Femur (tissue), 1 donor: ENCODE measurements at places on chromosomes 3 and 15.

- no peak for DNase-seq
Observed at GRCh38 chr3:157508461-157508860, 5.2 kb upstream of the VEPH1 start.

GRCh38 chr3:170476291-170476690 lies 57.6 kb downstream of the CLDN11 start:
- DNase-seq, result no peak

GRCh38 chr15:39100106-39100660 lies 480.7 kb upstream of the THBS1 start:
- DNase-seq, result no peak

GRCh38 chr15:100762913-100763834 lies 116.5 kb upstream of the ALDH1A3 start:
- no peak for DNase-seq

DNA sequence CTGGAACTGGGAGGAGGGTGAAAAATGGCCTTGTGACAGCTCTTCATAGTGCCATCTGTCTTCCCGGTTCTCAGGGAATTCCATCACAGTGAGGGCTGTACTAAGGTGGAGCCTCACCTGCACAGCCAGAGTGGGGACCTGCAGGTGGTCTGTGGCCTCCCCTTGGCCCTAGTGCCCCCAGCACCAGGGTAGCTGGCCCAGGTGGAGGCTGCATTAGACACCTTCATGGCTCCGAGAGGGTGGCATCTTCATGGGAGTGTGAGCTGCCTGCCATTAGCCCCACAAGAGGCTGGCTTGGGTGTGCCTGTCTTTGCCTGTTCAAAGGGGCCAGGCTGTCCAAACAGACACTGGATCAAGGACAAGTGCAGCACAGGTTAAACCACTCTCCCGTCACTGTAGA lies 95.5 kb upstream of the PRR23E start:
- no peak for DNase-seq

DNA sequence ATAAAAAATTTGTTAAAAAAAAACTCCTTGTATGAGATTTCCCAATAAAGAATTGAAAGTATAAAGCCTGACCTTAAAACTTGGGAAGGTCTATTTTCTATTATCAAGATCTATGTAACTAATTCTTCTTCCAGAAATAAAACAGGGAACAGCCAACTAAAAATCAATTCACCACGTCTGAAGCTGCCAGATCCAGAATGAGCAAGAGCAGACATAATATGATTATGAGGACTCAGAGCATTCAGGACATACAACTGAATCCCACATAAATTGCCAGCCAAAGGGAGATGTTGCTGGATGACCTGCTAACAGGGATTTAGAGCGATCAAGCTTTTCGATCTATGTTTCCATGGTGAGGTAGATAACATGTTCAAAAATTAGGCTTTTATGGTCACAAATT lies 1151.3 kb upstream of the CADM2 start:
- DNase-seq, result no peak

GRCh38 chr15:75182187-75183131 lies 19.2 kb upstream of the C15orf39 start:
- no peak for DNase-seq

GRCh38 chr15:55897560-55898336 lies 95.7 kb downstream of the NEDD4 start:
- DNase-seq, result peak; percentile 45

GRCh38 chr15:70866982-70867641 lies 13.2 kb upstream of the LARP6 start:
- DNase-seq, result no peak

GRCh38 chr3:46812237-46812791 lies 50.9 kb downstream of the MYL3 start:
- DNase-seq, result peak; percentile 82

- DNase-seq, result no peak
Observed at GRCh38 chr15:29102911-29103823, 166.5 kb downstream of the NSMCE3 start.

DNA sequence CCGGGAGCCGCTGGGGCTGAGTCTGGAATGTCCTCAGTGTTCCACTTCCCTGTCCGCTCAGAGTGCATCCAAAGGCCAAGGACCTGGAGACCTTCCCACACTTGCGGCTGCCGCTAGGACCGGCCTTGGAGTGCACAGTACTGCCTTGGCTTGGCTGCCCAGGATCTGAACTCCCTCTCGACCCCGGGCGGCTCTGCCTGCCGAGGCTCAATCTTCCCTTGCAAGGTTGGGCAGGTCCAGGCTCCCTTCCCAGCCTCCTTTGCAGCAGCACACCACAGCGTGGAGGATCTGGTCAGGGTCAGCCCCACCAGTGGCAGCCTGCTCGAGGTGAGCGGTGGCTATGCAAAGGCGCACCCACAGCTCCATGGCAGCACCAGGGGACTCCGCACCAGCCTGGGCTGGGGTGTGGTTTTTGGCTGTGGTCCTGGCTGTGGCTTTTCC lies 69.2 kb downstream of the PLXNA1 start:
- DNase-seq, result peak; percentile 84

GRCh38 chr15:69080295-69081248 lies 66.1 kb downstream of the NOX5 start:
- peak; percentile 59 for DNase-seq

DNA sequence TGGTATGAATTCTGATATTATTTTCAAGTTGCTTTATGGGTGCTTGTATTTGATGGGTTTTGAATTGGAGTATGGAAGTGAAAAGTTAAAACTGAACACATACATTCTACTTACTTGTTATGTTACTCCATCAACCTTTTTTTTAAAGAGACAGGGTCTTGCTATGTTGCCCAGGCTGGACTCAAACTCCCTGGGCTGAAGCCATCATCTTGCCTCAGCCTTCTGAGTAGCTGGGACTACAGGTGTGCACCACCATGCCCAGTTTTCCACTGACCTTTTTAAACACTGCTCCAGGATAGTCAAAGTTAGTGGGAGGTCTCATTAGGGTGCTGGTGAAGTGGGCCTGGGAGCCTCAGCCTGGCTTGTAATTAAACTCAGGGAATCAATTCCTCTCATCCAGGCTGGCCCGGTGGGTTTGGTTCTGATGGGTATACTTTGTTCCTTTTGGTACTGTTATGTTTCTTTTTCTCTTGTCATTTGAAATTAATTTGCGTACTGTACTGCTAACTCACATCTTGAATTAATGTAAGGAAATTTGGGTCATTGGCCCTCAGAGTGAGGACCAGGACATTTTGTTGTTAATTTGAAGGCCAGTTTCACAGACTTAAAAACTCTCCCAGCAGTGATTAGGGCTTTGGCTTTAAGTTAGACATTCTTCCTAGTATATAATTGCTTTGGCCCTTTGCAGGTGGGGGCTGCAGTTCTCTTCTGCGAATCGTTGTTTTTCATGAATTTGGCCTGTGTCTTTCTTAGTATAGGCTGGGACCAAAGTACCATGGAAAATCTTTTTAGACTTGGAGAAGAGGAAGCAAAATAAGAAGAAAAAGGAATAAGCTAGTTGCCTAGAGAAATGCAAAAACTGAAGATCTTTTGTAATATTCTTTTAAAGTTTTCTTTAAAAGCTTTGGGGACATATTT lies 66.9 kb downstream of the FNDC3B start:
- no peak for DNase-seq

GRCh38 chr3:32352563-32352962 lies 39.1 kb upstream of the CMTM7 start:
- no peak for DNase-seq

DNA sequence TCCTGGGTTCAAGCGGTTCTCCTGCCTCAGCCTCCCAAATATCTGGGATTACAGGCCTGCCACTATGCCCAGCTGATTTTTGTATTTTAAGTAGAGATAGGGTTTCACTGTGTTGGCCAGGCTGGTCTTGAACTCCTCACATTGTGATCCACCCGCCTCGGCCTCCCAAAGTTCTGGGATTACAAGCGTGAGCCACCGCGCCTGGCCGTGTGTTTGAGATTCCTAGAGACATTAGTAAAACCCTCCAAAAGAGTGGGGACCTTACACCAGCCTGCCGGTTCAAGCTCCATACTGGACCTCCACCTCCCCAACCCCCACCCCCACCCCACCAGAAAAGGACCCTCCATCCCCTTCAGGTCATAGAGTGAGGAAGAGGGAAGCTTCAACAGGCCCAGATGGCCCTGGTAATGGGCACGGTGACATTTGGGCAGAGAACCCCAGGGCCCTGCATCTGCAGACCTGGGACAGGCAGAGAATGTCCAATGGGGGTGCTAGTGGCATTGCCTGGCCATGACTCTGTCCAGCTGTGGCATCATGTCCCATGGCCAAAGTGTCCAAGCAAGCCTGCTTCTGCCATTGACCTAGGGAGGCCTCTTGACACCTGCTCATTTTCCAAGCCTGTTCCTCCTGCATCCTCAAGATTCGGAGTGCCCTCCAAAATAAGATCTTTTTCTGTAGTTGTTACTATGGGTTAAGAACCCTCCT lies 108.9 kb upstream of the KLF13 start:
- DNase-seq, result no peak

- no peak for DNase-seq
Observed at GRCh38 chr15:69367236-69367635, 46.9 kb upstream of the KIF23 start.

DNA sequence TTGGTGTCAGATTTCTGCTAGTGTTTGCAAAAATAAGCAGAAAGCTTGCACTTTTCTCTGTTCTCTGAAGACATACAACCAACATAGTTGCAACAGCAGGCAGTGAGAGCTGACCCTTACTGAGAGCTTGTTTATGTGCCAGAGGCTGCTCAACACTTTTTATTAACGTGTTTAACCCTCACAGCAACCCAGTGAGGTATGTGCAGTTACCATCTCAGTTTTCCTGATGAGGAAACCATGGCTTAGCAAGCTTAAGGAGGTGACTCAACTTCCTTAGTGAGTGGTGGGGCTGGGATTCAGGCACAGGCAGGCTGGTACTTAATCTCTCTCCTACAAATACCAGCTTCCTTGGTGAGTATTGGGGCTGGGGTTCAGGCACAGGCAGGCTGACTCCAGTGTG lies 158.1 kb upstream of the CTDSPL start:
- no peak for DNase-seq

DNA sequence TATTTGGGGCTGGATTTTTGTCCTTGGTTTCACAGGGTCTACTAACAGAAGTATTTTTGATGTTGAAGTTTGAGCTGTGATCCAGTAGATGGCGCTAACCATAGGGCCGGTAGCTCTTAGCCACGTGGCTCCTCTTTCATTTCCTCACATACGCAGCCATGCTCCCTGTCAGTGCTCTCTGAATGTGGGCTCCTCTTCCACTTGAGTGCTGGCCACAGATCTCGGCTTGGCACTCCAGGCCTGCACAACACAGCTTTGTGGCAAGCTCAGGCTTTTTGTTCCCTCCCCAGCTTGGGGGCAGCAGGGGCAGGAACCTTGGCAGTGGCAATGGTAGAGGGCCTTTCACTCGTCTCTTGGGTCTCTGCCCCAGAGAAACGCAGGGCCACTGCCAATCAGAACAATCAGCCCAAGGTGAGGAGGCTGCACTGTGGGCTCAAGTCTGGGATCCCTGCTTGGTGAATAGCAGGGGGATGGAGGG lies 18.6 kb upstream of the DNAAF4 start:
- DNase-seq, result no peak

GRCh38 chr3:158671821-158672214 lies 630 bp downstream of the LXN start:
- DNase-seq, result no peak

GRCh38 chr15:74549816-74550215 lies 8.8 kb downstream of the ARID3B start:
- no peak for DNase-seq

GRCh38 chr3:146705225-146705624 lies 100.1 kb upstream of the PLSCR5 start:
- no peak for DNase-seq

- no peak for DNase-seq
Observed at GRCh38 chr3:119585208-119585607, 5.9 kb downstream of the ADPRH start.

GRCh38 chr3:138356730-138357405 lies 8.5 kb downstream of the MRAS start:
- peak; percentile 36 for DNase-seq

- peak; percentile 37 for DNase-seq
Observed at GRCh38 chr15:41284427-41285177, 47.8 kb downstream of the OIP5 start.

DNA sequence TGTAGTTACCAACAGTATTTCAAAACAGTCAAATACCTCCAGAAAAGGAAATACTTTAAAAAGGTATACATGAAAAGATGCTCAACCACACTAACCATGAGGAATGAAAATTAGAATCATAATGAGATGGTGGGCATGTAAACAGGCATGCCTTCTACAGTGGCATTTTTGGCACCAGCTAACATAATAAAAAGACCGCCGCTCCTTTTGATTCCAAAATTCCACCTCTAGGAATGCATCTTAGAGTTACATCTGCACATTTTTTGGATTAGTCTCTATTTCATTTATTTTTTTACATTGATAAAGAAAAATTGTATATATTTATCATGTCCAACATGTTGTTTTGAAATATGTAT lies 37.0 kb upstream of the SPTBN5 start:
- DNase-seq, result no peak

DNA sequence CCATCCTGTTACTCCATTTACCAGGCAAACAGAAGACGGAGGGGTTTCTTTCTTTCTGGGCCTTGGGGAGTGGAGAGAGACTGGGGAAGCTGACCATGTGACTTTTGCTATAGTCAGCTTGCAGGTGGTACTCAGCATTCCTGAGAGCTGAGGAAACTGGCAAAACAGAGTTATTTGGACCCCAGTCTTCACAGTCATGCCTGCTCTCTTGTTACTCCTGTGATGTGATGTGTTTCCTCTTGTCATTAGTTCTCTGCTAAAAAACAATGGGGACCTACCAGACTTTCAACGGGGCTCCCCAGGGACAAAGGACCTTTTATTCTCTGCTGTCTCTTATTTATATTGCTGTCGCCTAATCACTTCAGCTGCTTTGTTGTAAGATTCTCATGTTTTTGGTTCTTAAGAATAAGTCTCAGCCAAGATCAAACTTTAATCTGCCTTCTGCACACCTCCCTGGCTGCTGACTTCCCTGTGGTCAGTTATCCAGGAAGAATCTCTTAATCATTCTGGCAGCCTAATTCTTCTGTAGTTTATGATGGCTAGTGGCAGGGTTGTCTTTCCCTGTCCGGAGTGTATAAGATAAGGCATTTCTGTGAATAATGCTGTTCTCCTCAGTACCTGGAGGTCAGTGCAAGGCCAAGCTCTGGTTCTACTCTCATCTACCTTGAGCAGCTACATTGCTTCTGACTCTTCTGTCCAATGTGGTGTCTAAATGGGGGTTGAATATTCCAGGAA lies 8.8 kb downstream of the STARD9 start:
- DNase-seq, result no peak

GRCh38 chr3:108145578-108145977 lies 54.7 kb upstream of the CD47 start:
- no peak for DNase-seq

GRCh38 chr3:48715174-48715800 lies 1.7 kb downstream of the IP6K2 start:
- DNase-seq, result no peak
